Mammary epithelial cell (primary cell): ENCODE measurements at places on chromosomes 16 and 17.

GRCh38 chr17:75146592-75146991 lies 7.7 kb downstream of the JPT1 start:
- DNase-seq, result no peak

- no peak for DNase-seq
Measured at GRCh38 chr17:17349724-17350106, 46.5 kb downstream of the NT5M start.

DNA sequence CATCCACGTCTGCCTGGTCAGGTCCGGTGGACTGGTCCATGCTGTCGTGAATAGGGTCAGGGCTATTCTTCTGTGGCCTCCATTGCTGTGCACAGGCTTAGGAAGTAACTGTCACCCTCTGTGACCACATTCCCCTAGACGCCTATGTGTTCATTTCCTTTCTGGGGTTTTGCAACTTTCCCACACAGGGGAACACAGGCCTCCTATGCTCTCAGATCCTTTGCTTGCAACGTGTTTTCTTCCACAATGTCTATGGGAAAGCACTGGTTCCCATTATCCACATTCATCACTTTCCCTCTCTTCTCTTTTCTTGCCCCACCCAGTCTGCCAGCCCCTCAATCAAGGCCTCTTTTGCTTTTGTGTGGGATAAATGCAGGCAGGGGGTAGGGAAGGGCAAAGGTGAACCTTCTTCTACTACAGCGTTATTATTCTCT lies 43.2 kb upstream of the DNAJA2 start:
- DNase-seq, result no peak

DNA sequence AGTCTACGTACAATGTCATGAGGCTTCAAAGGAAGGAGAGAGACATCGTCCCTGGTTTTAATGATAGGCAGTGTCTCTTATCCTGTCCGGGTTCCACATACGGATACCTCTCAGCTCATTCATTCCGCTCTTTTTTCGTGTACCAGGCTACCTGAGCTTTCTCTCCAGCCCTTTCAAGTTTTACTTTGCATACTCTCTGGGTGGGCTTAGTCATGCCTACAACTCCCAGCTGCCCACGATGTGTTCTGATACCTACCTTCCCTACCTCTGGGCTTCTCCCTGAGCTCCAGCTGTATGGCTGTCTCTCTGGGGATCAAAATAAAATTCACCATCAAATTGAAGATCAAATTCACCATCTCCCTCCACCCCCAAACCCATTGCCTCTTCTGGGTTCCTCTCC lies 354.0 kb upstream of the EEF2KMT start:
- no peak for DNase-seq

GRCh38 chr16:79372503-79373184 lies 227.9 kb downstream of the MAF start:
- peak; percentile 0 for DNase-seq

DNA sequence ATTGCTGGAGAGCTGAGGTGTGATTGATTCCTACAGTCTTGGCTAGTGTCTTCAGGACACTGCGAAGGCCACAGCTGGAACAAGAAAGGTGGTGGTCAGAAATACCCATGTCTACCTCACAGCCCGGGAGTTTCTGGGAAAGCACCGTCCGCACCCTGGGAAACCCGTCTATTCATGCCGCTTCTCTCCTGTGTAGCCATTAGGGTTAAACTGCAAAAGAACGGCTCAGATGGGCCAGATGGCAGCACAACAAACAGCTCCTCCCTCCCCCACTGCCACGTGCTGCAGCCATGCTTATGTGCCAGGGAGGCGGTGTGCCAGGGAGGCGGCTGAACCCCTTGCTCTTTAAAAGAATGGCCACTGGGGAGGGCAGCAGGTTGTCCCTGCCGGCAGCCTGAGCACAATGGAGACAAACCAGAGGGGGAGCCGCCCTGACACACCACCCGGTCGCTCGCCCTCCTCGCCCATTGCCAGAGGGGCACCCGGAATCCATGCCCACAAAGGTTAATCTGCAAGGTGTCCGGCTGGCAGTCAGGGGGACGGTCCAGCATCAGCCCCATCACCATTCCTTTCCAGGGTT lies 65.2 kb downstream of the CYTH1 start:
- DNase-seq, result peak; percentile 80

DNA sequence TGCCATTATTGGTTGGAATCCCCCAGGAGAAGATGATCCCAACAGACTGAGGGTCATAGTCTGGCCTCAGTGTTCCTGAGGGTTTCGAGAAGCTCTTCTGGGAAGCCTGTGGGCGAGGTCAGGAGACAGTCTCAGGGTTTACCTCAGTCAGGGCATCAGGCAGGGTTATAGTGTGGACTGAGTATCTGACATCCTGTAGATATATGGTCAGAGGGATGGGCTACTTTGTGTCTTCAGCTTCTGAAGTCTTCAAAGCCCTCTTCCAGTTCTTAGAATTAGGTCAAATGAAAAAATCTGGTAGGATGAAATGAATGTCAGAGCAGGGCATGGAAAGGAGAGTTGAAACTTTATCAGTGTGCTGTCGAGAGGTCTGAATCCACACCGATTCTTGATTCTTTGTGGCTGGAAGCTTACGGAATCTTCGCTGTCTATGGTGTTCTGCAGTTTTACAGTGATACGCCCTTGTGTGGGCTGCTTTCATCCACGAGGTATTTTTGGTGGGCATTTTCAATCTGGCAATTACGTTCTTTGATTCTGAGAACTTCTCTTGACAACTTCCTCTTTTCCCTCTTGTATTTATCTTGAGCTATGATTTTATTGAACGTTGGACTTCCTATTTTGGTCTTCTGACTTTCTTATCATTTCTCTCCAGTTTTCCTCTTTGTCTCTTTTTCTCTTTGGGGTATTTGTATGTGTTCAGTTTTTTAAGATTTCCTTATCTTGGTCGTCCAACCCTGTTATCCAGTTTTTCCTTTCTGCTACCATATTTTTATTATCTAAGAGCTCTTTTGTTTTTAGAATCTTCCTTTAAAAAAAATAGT lies 30.4 kb downstream of the BPTF start:
- DNase-seq, result no peak

- peak; percentile 50 for DNase-seq
Measured at GRCh38 chr16:47851146-47851545, 304.6 kb downstream of the ABCC12 start.

DNA sequence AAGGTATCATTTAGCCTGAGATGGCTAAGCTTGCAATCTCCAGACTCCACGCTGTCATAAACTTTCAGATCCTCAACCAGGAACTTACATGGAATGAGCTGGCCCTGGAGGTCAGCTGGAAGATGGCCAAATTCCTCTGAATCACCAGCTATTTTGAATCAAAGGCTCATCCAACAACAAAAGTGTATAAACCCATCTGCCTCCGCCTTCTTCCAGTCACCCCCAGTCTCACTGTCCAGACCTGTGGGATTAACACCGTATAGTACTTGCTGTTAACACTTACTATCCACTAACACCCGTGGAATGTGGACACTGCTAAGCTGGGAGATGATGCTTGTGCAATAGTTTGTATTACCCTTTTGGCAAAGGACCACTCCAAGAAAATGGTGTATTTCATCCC lies 1.9 kb upstream of the LCMT1 start:
- DNase-seq, result peak; percentile 90

DNA sequence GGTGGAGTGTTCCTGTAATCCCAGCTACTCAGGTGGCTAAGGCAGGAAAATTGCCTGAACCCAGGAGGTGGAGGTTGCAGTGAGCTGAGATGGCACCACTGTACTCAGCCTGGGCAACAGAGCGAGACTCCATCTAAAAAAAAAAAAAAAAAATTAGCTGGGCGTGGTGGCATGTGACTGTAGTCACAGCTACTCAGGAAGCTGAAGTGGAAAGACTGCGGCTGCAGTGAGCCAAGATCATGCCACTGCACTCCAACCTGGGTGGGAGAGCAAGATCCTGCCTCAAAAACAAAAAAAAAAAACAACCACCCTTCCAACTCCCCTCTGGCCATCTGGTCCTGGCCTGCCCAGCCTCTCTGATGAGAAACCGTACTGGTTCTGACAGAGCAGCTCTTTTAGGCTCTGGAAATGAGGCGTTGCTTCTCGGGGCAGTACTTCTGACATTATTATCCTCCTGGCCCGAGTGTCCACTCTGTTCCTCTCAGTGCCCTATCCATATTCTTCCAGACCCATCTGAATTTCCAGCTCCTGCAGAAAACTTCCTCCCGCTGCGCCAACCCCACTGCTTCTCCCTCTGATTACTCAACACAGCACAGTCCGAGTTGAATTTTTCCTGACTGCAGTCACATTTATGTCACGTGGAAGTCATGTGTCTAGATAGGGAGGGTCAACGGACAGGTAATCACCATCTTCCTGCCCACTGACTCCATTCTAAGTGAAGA lies 13.3 kb downstream of the GGA2 start:
- peak; percentile 70 for DNase-seq

GRCh38 chr17:81566461-81567126 lies 14.4 kb upstream of the FAAP100 start:
- DNase-seq, result peak; percentile 79

DNA sequence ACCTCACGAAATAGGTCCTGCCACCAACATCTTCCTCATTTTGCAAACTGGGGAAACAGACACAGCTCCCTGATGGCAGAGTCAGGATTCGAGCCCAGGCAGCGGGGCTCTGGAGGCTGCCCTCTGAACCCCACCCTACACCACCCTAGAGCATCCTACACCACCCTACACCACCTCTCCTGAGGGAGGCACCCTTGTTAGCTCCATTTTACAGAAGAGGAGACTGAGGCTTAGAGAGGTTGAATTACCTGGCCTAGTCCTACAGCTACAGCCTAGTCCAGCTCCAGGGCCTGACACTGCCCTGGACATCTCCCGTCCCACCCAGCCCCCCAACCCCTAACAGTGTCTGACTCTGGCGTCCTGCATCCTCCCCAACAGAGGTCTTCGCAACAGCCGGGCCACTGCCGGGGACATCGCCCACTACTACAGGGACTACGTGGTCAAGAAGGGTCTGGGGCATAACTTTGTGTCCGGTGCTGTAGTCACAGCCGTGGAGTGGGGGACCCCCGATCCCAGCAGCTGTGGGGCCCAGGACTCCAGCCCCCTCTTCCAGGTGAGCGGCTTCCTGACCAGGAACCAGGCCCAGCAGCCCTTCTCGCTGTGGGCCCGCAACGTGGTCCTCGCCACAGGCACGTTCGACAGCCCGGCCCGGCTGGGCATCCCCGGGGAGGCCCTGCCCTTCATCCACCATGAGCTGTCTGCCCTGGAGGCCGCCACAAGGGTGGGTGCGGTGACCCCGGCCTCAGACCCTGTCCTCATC lies 3.2 kb upstream of the NECAB2 start:
- no peak for DNase-seq

DNA sequence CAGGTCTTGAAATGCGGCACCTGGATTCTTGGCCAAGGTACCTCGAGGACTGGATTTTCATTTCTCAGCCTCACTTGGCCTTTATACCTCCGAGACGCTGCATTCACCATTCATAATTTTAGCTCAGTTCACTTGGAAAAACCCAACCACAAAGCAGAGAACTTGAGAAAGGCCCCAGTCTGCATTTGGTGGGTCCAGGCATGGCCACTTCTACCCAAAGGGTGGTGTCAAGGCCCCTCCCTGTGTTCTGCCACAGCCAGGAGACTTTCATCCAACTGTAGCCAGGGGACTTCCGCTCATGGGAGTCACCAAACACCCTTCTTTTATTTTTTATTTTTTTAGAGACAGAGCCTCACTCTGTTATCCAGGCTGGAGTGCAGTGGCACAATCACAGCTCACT lies 14.7 kb upstream of the TVP23A start:
- DNase-seq, result no peak

DNA sequence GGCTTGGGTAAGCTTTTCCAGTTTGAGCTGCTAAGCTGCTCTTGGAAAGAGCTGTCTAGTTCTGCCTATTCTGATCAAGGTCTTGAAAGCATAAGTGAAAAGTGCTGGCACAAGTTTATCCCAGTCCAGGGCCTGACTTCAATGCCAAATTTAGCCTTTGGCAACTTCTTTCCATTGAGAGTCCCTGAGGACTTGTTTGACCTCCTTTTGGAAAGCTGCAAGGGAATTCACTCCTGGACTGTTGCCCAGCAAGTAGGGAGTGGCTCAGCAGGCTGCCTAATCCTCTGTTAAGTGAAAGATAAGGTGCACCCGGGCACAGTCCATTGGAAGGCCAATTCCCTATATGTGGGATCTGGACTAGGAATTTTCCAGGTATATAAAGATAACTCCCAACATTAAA lies 16.0 kb upstream of the TANC2 start:
- DNase-seq, result peak; percentile 52

- peak; percentile 30 for DNase-seq
Measured at GRCh38 chr17:67829331-67829730, 4.0 kb downstream of the BPTF start.

DNA sequence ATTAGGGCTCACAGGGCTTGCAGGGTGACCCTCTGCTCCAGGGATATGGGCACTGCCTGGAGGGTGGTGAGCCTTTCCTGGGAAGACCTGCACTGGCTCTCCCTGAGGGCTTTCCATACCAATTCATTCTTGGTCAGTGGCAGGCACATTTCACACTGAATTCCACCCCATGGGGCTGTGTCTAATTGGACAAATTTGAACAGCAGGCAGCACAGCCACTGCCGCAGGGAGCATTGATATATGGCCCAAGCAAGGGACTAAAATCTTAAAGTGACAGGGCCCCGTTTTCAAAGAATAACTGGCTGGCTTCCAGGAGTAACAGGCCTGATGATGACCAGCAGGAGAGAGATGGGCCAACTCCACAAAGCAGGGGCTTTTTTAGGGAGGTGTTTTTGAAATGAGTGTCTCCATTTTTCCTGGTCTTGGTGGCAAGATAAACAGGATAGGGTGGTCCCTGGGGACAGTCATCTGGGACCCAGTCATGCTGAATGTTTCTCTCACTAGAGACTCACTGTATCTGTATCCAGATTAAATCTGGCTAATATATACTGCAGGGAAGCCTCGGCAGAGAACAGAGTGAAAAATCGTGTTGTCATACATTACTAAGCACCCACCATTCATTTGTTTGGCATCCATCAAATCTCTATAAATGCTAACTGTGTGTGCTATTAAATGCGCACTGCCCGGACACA lies 74.1 kb upstream of the TBX2 start:
- no peak for DNase-seq

GRCh38 chr16:53571763-53572162 lies 68.8 kb upstream of the AKTIP start:
- no peak for DNase-seq

DNA sequence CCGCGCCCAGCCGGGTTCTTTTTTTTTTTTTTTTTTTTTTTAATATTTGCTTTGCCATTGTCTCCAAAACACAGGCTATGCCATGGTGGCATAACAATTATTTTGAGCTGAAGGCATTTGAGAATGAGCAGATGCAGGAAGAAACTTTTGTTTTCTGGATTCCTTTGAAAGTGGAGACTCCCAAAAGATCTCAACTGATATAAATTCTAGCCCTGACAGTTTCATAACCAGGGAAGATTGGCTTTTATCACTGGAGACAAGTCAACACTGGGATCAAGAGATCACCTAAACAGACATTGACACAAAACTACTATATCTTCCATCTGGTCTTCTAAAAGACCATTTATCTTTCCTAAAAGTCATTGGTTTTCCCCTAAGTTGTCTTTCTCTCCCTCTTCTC lies 10.1 kb upstream of the PRKCA start:
- no peak for DNase-seq

DNA sequence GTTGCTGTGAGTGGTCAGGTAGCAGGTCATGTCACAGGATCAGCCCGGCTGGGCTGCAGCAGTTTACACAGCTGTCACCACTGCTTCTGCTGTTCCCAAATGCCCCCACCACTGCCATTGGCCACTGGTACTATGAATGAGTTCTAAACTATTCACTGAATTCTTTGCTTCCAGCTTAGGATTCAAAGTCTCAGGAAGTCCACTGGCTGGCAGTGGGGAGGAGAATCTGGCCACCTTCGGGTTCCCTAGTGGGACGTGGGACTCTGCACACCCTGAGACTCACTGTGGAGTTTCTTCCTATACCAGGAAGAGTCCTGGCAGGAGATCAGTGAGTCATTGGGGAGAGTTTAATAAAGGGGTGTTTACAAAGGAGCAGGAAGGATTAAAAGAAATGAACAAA lies 6.9 kb downstream of the MT1X start:
- peak; percentile 32 for DNase-seq
